ENCODE measurements at places on chromosomes 12 and 14.

DNA sequence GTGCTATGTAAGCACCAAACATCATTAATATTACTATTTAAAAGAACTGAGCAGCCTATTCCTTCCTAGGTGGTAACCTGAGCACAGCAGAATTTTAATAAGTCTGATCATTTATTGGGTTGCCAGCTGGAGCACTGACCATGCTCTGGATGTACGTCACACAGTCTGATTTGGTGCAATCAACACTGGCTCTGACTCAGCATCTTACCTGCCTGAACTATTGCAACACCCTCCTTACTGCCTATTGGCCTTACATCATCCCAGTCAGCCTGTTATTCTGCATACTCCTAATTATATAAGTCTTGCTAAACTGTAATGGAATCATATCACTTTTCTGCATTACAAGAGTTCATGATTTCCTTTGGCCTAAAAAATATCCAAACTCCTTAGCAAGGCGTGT, 149.7 kb downstream of the PTPRO start:
- DNase-seq = no peak

DNA sequence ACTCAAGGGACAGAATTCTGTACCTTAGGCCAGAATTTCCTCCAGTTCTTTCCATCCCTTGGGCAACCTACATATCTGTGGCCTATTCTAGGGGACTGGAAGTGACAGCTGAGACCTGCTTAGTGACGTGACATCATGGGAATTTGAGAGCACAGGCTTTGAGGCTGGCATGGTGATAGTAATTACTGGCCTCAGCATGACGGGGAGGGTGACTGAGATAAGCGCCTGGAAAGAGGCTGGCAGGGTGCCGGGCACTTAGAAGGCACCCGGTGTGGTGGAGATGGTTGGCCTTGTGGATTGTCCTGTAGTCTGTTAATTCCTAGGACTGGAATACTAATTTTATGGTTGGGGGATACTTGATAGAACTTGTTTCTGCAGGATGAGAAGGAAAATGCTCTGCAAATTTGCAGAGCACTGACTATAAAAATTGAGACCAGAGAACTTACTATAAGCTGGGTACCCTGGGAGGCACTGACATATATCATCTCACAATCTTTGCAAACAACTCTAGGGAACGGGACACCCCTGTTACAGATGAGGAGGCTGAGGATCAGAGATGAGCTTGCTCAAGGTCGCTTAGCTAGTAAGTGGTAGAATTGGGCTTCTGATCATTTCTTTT, 42.2 kb upstream of the TBX3 start:
- no peak for DNase-seq

DNA sequence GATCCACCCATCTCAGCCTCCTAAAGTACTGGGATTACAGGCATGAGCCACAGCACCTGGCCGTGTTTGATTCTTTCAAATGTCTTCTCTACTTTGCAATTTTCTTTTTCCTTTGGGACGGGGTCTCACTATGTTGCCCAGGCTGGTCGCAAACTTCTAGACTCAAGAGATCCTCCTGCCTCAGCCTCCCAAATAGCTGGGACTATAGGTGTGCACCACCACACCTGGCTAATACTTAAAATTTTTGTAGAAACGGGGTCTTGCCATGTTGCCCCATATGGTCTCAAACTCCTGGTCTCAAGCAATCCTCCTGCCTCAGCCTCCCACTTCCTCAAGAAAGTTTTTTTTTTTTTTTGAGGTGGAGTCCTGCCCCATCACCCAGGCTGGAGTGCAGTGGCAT, 1.7 kb downstream of the GATC start:
- DNase-seq = no peak

GRCh38 chr12:120843472-120843871, 60.7 kb downstream of the SPPL3 start:
- no peak for DNase-seq

GRCh38 chr14:100712490-100712889, 14.2 kb upstream of the DLK1 start:
- DNase-seq = no peak

DNA sequence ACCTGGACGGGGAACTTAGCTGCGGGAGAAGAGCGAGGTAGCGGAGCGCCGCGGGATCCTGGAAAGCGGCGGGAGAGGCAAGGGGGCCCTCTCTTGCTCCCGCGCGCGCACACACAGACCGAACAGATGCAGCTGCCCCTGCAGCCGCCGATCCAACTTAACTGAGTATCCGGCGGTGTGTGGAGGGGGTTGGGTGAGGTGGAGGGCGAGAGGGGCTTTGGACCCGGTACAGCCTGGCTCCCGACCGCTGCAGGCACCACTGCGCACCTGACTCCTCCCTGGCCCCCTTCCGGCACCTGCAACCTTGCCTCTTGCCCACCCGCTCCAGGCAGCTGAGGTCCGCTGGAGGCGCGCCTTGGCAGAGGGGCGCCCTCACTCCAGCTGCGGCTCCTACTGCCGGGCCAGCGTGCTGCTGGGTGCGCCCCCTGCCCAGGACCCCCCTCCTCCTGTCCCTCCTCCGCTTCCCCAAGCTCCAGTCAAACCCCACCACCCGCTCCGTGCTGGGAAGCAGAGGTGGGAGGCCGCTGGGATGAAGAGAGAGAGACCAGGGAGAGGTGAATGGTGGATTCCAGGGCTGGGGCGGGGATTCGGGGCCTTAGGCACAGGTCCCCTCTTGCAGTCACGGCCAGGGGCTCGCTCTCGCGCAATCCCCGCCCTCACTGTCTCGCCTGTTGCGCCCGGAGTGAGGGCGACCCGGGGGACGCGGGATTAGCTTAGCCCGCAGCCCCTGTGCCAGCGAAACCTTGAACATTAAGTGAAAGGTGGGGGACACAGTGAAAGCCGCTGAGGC, 2.6 kb downstream of the DIO3 start:
- no peak for DNase-seq

GRCh38 chr14:22764382-22764781, 2.1 kb upstream of the OXA1L start:
- DNase-seq = no peak

DNA sequence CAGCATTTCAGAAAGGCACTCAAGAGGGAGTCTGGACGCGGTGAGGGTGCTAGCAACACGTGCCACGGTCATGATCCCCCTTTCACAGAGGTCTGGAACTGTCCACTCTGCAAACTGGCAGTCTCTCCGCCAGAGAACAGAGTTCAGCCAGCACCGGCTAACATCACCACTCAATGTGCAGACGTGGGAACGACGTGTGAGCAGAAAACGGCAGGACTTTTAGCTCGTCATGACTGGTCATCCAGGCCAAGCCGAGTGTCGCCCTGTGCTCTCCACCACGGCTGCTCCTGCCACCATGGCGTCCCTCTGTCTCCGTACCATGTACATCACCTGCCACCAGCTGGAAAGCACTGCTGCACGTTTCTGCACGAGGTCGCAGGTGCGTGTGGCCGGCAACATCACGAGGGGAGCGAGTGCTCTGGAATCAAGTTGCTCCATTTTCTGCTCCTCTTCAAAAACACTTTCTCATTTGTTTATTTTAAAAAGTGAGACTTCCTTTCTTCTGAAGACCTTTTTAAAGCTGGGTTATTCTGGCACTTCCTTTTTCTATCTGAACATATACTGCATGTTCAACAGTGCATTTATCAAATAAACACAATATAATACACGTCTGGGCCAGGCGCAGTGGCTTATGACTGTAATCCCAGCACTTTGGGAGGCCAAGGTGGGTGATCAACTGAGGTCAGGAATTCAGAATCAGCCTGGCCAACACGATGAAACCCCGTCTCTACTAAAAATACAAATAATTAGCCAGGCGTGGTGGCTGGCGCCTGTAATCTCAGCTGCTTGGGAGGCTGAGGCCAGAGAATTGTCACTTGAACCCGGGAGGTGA, 28.0 kb downstream of the SLC15A4 start:
- no peak for DNase-seq

DNA sequence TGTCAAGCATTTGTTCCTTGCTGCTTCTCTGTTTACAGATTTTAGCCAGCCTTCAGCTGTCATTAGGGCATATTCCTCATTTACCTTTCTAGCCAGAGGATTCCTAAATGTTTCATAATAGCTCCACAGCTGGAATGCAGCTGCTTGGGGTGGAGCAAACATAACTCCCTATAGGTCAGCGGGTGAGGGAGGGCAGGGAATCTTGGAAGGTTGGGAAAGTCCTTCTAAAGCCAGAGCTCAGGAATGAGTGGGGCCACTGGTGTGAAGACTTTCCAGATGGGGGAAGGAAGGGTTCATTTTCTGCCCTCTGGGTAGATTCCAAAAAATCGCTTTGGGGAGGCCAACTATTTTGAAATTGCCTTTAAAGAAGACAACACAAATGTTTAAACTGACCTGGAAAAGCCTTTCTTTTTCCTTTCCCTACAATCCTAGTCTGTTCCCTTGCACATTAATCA, 16.3 kb upstream of the IRF2BPL start:
- DNase-seq = no peak

GRCh38 chr12:72272731-72273498, 745 bp downstream of the TRHDE start:
- DNase-seq = no peak

DNA sequence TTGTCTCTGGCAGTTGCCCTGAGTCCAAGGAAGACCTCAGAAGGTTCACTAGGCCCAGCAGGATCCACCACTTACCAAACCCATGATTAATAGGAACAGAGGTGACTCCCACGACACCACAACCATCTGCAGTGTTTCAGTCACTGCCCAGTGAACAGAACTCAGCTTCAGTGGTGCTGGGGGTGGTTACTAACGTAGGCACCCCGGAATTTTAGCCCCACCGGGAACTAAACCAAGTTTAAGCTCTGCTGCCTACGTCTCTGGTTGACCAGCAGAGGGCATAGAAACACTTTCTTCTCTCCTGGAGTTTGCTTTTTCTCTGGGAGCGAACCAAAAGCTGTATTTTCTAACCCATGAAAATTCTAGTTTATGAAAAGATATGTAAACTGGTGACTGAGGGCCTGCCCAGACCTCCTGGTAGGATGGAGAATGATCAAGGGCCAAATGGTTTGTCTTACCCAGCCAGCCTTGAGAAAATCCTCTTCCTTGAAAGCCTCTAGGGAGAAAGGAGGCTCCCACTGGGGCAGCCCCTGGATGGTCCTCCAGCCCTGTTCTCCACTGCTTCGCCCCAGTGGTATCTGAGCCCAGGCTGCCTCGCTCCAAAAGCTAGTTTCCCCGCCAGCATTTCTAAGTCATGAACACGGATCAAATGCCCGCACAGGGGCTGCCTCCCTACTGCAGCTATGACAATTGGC, 379.8 kb downstream of the DPF3 start:
- no peak for DNase-seq

DNA sequence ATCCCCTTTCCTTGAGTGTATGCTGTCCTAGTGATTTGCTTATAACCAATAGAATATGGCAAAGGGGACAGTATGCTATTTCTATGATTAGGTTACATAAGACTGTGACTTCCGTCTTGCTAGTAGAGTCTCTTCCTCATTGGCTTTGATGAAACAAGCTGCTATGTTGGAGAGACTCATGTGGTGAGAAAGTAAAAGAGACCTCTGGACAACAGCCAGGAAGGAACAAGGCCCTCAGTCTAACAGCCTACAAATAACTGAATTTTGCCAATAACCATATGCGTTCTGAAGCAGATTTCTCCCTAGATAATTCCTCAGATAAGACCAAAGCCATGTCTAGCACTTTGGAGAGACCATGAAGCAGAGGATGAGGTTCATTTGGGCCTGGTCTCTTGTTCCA, 134.5 kb upstream of the NAV3 start:
- DNase-seq = no peak

DNA sequence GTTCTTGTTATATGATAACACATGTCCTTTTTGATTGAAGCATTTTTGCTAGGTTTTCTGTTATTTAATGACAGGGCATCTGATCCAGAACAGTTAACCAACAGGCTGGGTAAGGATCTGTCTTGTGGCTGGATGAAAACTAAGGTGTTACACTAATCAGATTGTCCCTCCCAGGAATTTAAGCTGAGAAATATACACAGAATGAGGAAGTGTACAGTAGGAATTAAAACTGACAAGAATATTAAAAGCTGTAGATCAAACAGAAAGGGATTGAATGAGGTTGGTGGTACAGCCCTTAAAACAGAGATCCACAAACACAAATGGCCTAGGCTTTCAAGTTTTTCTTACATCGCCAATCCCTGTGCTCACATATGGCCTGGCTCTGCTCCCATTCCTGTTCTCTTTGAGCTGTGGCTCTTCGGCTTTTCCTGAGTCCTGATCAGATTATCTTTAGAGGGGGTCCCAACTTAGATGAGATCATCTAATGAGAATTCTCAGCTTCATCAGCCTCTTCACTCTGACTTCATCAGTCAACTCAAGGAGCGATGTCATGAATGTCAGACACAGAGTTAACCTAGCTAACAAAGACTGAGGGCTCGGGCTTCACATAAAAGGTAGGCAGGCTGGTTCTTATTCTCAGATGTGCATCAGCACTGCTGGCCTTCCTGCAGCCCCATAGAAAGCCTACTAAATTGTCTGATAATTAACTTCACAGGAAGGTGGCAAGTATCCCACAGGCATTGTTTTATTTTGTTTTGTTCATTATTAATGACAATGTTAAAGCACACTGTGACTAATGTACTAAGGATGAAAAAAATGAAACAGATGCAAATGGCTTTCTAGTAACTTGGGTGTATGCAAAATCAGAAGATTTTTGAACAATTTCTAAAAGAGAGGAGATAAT, 11.4 kb downstream of the PYGL start:
- no peak for DNase-seq

Measured in activated naive CD4-positive, alpha-beta T cell treated with Interleukin-2 at 50 U/mL for 16 hours (primary cell).